Neural cell (in vitro differentiated cells): ENCODE measurements at places on chromosomes 1 and 21. TPM values are rescaled to one million over a fixed set of nuclear protein-coding genes. Genes with fewer than 3 reads are reported as not detected.

The C1orf115 gene
- polyA plus RNA-seq: 0.42 and 0.88 TPM in 2 replicates

The KCNE2 gene
- polyA plus RNA-seq: 0.25 and 0.30 TPM in 2 replicates

The ARTN gene
- 1.4 and 2.2 TPM in 2 replicates for polyA plus RNA-seq

The IGSF9 gene
- polyA plus RNA-seq: 10.7 and 11.8 TPM in 2 replicates

The RGL1 gene
- 14.7 and 17.0 TPM in 2 replicates for polyA plus RNA-seq
